GM12891 (cell line): ENCODE measurements at places on chromosomes 11 and 22.

DNA sequence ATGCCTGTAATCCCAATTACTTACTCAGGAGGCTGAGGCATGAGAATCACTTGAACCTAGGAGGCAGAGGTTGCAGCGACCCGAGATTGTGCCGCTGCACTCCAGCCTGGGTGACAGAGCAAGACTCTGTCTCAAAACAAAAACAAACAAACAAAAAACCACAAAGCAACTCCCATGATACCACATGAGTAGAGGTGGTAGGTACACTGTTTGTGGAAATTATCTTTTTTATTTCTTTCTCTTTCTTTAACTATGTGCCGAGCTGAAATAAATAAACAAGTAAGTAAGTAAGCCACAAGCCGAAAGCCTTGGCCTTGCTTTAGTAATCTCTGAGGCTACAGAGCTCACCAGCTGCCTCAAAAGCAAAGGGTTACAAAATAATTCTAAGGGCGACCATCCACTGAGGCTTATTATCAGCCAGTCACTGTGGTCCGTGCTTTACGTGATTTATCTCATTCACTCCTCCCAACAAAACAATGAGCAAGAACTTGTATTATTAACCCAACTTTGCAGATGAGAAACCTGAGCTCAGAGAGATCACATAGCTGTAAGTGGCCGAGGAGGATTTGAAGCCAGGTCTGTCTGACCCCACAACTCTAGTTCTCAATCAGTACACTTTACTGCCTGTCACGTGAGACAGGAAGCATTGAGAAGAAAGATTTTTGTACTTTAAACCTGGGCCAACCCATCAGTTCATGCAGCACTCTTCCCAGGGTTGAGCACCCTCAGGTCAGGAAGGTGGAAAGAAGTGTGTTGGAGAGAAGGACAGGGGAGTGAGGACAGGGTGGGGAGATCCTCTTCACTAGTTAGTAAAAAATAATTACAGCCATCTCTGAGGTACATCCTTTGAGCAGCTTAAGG lies 69.8 kb upstream of the MTMR2 start:
- no peak for DNase-seq

DNA sequence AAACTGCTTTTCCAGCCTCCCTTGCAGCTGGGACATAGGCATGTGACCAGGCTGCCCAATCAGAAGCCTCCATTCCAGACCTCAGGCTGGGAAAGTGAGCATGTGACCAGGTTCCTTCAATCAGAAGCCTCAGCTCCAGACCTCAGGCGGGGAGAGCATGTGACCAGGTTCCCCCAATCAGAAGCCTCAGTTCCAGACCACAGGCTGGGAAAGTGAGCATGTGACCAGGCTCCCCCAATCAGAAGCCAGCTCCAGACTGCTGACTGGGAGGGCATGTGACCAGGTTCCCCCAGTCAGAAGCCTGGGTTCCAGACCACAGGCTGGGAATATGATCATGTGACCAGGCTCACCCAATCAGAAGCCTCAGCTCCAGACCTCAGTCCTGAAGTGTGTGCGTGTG lies 11.7 kb upstream of the IL2RB start:
- no peak for DNase-seq

GRCh38 chr22:25395915-25396314 lies 168.6 kb upstream of the GRK3 start:
- DNase-seq, result no peak

DNA sequence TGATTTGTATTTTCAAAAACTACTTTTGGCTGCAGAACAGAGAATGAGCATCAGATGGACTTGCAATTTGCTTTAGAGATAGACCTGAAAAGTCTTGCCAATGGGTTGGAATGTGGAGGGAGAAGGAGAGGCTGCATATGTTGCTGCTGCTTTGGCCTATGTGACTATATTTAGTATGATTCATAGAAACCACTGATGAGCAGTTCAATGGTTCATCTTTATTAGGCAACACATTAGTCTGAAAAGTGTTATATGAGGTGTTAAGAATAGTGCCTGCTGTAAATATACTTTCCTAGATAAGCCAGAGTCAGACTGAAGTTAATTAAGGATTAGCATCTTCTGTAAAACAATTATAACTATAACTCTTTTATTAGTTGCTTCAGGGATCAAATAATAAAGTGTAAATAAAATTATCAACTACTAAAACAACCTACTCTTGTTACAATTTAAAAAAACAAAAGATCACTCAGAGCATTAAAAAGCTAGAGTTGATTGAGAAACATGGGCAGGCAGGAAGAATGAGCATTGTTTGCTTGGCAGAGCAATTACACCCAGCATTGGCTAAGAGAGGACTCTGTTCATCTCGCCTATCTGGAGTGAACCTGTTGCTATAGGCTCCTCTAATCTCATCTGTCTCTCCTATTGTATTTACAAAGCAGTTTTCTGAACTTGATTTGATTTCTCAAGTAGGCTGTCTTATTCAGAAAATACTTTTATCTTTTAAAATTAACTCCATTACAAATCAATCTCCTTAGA lies 36.3 kb downstream of the HORMAD2 start:
- no peak for DNase-seq

GRCh38 chr11:125128450-125128849 lies 17.0 kb upstream of the TMEM218 start:
- DNase-seq, result no peak

GRCh38 chr22:25420925-25421904 lies 143.3 kb upstream of the GRK3 start:
- DNase-seq, result no peak

DNA sequence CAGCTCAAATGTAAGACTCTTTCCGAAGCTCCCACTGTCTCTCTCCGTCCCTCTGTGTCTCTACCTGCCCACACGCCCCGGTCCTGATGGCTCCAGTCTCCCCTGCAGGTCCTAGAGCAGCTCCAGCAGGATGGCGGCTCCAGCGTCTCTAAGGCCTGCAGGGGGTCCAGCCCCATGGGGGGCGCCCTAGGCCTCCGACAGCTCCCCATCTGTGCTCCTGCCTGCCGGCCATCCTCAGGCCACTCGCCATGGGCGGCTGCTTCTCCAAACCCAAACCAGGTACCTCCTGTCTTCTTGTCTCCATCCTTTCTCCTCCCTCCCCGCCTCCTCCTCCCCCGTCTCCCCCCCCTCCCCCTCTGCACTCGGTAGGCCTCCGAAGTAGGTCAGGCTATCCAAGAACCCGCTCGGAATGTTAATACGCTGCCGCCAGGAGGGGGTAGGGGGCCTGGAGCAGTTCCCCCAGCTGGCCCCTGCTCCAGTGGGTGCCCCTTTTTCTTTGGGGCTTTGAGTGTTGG lies 699 bp downstream of the AIFM3 start:
- no peak for DNase-seq

GRCh38 chr11:73189723-73190556 lies 28.1 kb upstream of the P2RY2 start:
- no peak for DNase-seq

DNA sequence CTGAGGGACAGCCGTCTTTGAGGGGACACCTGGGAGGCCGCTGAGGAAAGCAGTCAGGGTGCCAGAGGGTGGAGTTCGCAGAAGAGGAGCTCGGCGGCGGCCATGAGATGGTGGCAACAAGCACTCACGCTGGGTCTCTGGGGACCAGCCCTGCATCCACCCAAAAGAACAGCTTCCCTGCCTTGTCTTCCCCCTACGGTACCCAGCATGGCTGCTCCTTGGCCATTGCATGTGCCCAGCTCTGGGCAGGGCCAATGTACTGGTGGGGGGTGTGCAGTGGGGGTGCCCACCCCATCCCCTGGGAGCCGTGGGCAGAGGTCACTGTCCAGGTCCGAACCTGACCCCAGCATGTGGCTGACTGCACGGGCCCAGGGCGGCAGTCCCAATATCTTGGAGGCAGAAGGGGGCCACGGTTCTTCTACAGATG lies 42.3 kb downstream of the OSBPL5 start:
- no peak for DNase-seq

- no peak for DNase-seq
Measured at GRCh38 chr11:117946842-117947526, 17.8 kb upstream of the TMPRSS13 start.

- DNase-seq, result no peak
Measured at GRCh38 chr11:73866095-73866579, 10.5 kb downstream of the COA4 start.

DNA sequence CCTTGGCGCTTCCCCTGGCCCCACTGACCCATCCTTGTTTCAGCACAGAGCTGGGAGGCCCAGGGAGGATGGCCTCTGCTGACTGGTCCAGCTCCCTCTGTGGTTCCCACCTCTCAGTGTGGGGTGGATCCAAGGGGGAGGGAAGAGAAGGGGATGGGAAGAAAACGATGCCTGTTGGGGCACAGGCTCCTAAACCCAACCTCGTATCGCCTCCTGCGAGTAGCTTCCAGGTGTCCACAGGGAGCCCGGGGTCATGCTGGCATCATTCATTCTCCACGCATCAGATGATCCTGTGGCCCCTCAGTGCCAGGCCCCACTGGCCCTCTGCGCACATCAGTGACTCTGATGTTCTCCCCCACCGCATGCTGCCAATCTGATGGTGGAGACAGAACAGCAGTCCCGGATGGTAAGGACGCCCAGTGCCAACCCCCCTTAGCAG lies 5.1 kb downstream of the MYEOV start:
- no peak for DNase-seq

DNA sequence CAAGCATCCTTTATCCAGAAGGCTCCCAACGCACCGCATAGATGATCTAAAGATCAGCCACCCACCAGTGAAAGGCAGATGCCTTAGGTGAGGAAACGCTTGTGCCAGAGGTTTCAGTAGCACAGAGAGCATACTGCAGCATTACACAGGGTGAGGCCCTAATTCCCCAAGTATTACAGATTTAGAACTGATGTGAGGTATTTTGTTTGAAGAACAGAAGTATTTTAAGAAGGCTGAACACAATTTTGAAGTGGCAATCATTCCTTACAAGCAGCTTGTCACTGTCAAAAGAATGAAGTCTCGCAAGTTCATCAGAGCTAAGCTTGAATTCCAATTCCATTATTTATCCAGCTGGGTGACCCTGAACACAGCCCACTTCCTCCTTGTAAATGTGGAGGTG lies 70.0 kb upstream of the FAT3 start:
- DNase-seq, result no peak
